AG08395 (cell line): ENCODE measurements at places on chromosomes 3 and 15.
A peak's percentile ranks its signal among the peaks of the same experiment; 100 is the strongest.

DNA sequence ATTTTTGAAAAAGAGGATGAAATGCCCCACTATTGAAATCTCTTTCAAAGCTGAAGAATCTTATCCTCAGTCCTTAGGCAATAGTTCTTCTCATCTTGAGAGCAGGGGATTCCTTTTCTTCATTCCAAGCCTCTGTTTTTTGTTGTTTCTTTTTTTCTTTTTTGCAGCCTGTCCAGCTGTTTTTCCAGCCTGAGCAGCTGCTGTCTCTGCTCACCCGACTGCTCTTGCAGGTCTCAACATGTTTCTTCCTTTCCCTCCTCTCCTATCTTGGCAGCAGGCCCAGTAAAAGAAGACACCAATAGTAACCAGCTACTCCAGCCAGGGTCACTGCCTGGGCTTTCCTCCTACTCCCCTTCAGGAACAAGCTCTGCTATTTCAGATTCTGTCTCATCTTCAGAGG is 23.8 kb downstream of the MEX3B start:
- no peak for DNase-seq

DNA sequence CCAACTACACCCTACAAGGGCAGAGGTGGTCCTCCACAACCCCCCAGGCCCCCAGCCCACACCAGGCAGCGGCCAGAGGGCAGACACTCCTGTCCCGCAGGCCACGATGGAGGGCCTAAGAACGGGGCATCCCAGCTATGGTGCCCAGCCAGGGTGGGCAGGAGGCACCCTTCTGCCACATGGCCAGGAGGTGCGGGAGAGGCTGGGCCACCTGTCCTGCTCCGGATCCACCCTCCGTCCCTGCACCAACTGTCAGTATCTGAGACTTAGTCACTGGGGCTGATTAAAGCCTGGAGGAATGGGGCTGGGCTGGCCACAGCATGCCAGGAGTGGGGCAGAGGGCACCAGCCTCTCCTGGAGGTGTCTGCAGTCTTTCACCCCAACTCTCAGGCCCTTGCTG is 37.9 kb downstream of the TNK2 start:
- DNase-seq: no peak

- no peak for DNase-seq
Measured at GRCh38 chr3:151845306-151845905, 28.0 kb upstream of the SUCNR1 start.

GRCh38 chr3:122903171-122903570 is 108.3 kb downstream of the SLC49A4 start:
- DNase-seq: no peak

DNA sequence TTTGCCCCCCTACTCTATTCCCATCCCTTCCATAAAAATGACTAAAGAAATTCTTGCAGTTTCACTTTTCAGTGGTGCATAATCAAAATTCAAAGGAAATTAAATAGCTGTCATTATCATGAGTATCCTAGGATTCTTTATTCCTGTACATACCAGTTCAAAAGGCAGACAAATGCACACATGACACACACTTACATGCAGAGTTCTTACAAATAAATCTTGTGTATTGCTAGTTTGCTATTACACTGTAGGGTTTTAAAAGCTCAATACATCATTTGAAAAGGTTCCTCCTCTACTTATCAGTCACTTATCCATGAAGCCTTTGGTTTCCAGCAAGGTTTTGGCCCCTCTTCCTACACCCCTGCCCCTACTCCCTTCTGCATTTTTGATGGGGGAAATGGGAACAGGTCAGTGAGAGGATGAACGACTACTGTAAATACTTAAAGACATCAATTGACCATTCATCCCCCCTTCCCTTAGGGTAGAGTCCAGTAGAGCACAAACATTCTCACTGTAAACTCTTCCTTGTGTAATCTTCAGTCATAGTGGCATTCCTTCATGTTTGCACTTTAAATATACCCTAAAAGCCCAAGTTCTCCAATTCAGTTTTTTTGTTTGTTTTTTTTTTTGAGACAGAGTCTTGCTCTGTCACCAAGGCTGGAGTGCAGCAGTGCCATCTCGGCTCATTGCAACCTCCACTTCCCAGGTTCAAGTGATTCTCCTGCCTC is 92.6 kb downstream of the SUCLG2 start:
- no peak for DNase-seq

GRCh38 chr15:98896002-98896721 is 111.4 kb downstream of the PGPEP1L start:
- DNase-seq: peak; percentile 45

GRCh38 chr3:157104928-157105652 is 54.9 kb downstream of the CCNL1 start:
- DNase-seq: no peak

- DNase-seq: peak; percentile 89
Measured at GRCh38 chr3:195154793-195155535, 116.0 kb downstream of the XXYLT1 start.

GRCh38 chr3:45116350-45116749 is 29.8 kb downstream of the CDCP1 start:
- DNase-seq: no peak

- DNase-seq: no peak
Measured at GRCh38 chr3:122825460-122825859, 30.6 kb downstream of the SLC49A4 start.

GRCh38 chr3:147428754-147429153 is 19.6 kb downstream of the ZIC1 start:
- DNase-seq: no peak

DNA sequence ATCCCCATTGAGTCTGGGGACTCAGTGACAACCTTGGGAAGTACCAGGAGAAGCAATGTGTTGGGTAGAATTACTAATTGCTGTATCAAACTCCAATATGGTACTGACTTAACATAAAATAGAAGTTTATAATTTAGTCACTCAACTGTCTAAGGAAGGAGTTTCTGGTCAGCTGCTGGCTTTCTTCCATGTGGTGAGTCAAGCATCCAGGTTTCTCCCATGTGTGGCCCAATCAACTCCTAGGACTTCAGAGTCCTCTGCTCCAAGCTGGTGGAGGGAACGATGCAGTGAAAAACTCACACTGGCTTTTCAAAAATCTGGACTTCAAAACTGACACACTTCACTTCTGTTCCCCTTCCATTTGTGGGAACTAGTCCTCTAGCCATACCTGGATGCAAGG is 25.2 kb downstream of the WNT5A start:
- DNase-seq: peak; percentile 62

DNA sequence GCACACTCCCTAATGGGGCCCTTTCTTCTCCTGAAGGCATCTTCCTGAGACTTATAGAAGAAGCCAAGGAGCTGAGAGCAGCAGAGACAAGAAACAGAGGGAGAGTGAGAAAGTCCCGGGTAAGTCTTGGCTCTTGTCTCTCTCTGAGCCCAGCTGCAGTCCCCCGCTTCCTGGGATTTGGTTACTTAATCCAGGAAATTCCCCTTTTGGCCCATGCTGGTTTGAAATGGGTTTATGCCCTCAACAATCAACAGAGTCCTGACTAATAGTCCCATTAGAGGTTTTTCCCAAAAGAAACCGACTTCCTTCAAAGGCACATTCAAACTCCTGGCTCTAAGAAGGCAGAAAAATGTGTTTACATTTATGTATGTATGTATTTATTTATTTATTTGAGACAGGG is 22.0 kb downstream of the TMEM158 start:
- DNase-seq: peak; percentile 44

DNA sequence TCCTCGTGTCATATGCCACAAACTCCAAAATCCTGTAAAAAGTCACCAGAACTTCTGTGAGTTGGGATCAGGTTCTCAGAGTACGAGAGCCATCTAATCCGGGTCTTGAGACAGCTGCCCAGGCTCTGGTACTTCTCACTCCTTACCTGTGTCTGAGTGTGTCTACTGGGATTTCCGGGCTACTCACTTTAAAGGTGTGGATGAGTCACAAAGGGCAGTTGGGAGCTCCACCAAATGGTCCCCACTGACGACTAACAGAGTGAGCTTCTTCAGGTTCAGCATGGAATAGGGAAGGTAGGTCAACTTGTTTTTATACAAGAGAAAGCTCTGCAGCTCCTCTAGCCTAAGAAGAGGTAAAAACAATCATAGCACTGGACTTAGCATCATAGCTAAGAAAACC is 29.5 kb downstream of the RTP3 start:
- DNase-seq: no peak

GRCh38 chr15:86392296-86392695 is 312.6 kb downstream of the AGBL1 start:
- no peak for DNase-seq

GRCh38 chr3:56758539-56758981 is 43.2 kb downstream of the ARHGEF3 start:
- peak; percentile 85 for DNase-seq

GRCh38 chr15:29811691-29812383 is 10.4 kb downstream of the TJP1 start:
- DNase-seq: no peak

DNA sequence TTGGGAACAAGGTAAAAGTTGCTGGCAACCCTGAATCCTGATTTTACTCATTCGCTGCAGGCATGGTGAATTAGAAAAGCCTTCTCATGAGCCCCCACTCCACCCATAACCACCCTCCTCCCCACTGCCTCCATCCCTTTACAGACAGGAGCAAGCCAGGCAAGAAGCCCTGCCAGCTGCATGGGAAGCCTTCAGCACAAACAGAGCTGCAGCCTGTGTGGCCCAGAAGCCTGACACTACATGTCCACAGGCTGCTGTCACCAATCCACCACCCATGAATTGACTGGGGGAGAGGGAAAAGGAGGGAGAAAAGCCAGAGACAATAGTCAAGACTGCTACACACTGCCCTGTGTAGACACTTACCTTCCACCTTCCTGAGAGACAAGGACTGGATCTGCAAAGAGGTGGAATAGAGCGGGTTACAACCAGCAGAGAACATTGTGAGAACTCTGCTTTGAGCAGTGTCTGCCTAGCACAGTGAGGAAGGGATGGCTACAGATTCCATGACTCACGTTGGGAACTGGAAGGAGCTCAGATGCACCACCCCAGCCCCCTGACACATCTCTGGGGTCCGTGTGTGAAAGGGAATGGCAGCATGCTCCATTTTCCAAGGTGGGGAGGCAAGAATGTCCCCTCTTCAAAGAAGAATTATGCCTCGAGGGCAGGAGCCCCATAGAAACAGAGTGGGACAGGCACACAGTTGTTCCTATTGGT is 33.9 kb downstream of the DZIP1L start:
- peak; percentile 65 for DNase-seq

DNA sequence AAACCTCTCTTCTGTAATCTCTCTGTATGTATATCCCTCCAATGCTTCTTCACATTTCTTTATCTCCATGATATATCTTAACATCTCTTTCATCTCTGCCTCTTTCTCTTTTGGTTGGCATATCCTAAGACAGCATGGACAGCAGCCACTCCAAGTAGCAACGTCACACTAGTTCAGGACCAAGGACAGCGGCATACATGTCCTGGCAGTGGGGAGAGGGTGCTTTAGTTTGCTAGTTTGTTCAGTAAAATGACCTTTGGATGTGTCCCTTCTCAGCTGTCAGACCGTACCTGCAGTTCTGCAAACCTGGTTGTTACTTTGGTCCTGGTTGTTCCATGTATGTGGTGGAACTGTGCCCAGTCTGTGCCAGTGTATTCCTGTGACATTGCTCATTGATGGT is 225.6 kb upstream of the ROPN1 start:
- peak; percentile 77 for DNase-seq

GRCh38 chr15:28024889-28025250 is 74.2 kb downstream of the OCA2 start:
- DNase-seq: no peak

DNA sequence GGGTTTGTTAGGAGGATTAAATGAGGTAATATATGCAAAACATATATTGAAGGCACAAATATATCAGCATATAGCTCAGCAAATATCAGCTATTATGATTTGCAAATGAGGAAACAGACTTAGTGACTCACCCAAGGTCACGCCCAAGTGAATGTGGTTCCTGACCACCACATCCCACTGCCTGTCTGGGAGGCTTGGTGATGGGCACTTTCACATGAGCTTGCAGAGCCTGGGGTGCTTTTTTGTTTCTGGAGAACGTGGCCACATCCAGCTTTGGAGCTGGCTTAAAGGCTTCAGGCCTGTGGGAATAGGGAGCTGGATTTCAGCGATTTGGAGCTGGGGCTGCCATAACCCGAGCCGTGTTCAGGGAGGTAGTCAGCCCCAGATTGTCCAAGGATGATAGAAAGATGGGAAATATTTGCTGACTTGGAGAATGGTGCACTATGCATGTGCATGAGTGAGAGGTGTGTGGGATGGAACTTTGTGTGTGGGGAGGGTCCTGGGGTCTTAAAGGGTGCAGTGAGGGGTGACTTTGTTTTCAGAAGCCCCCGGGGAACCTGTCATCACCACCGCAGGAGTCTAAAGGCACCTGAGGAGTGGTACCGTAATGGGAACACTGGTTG is 12.0 kb upstream of the FGD5 start:
- no peak for DNase-seq

GRCh38 chr3:42226470-42227425 is 39.2 kb downstream of the CCK start:
- no peak for DNase-seq

DNA sequence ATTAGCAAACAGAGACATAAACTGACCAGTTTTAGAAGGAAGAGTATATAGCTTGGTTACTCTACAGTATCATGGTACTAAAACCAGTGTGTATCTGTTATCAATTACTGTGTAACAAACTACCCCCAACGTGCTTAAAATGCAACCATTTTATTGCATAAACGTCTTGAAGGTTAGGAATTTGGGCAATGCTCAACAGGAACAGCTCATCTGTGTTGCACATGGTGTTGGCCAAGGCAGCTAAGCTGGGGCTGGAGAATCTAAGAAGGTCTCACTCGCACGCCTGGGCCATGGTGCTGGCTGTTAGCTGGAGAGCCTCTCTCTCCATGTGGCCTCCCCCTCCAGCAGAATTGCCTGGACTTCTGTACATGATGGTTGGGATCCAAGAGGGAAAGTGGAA is 81.2 kb upstream of the THBS1 start:
- DNase-seq: peak; percentile 53

DNA sequence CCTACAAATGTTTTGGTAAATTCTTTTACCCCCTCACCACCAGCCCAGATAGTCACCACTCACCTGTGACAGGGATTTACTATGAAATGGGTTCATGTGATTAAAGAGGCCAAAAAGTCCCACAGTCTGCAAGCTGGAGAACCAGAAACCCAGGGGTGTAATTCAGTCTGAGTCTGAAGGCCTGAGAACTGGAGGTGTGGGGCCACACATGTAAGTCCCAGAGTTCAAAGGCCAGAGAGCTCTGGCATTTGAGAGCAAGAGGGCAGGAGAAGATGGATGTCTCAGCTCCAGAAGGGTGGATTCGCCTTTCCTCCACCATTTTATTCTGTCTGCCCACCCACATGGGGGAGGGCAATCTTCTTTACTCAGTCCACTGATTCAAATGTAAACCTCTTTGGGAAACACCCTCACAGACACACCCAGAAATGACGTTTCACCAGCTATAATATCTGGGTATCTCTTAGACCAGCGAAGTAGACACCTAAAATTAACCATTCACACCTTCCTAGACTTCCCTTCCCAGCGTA is 11.9 kb downstream of the RTP3 start:
- DNase-seq: no peak
